Non-pigmented ciliary epithelial cell (primary cell): ENCODE measurements at places on chromosomes 3 and 15.

- no peak for DNase-seq
Observed at GRCh38 chr3:12120374-12121140, 38.2 kb downstream of the TIMP4 start.

DNA sequence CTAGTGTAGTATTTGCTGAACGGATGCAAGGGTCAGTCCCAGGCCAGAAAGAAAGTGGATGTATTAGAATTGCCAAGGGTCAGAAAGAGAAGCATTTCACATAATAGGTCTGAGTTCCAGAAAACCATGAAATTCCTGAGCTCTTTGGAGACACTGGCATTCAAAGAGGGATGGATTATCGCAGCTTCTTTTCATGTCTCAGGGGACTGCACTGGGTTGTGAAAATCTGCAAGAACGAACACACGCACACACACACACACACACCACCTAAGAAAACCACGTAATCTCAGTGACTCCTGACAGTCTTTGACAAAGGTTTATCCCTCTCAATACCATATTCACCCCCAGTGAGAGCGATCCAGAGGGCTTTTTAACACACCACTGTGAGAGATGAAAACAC, 57.9 kb downstream of the TIPARP start:
- no peak for DNase-seq

- DNase-seq = no peak
Observed at GRCh38 chr3:122533480-122533879, 18.7 kb upstream of the KPNA1 start.

- DNase-seq = no peak
Observed at GRCh38 chr3:62233065-62233464, 140.3 kb downstream of the FEZF2 start.

DNA sequence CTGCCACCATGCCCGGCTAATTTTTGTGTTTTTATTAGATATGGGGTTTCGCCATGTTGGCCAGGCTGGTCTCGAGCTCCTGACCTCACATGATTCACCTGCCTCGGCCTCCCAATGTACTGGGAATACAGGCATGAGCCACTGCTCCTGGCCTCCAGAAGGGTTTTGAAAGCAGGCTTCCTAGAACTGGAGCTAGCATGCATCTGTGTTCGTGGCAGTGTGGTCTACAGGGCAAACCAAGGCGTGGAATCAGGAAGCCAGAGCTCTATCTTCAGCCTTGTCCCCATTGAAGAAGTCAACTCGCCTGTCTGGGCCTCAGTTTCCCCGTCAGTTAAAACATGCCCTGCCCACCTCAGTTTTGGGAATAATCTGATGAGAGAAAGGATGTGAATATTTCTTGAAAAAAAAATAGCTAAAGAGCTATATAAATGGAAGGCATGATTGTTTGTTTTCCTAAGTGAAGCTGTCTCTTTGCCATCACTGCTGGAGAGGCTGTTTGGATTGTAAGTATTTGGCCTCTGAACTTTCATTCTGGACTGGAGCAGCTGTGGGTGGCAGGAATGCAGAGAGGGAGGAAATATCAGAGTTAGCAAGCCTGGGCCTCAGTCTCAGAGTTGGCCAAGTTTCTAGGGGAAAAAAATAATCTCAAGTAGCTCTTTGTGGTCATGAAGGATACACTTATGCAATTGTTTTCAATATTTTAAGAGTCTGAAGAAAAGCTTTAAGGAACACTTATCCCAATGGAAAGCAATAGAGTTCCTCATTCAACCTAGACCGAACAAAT, 36.5 kb upstream of the UACA start:
- peak; percentile 91 for DNase-seq

- DNase-seq = no peak
Observed at GRCh38 chr3:194632226-194632808, 902 bp downstream of the TMEM44 start.

- no peak for DNase-seq
Observed at GRCh38 chr3:39781632-39782031, 27.8 kb upstream of the MYRIP start.

- DNase-seq = no peak
Observed at GRCh38 chr3:188126934-188127333, 27.0 kb upstream of the LPP start.

DNA sequence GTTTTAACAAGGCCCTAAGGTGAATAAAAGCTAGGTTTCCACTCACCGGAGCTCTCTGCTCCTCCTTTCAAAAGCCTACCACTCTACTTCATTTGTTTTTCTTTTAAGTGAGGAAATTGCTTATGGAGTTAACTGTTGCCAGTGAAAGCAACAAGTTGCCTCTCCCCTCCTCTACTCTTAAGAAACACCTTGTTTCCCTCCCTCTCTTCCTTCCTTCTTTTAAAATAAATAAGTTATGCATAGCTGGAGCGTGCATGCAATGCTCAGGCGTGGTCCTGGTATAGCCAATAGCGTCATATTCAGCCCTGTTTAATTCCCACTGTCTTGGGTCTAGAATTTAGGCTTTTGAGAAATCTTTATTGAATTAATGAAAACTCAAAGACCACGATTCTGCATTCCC, 101.1 kb upstream of the IGF1R start:
- DNase-seq = no peak

DNA sequence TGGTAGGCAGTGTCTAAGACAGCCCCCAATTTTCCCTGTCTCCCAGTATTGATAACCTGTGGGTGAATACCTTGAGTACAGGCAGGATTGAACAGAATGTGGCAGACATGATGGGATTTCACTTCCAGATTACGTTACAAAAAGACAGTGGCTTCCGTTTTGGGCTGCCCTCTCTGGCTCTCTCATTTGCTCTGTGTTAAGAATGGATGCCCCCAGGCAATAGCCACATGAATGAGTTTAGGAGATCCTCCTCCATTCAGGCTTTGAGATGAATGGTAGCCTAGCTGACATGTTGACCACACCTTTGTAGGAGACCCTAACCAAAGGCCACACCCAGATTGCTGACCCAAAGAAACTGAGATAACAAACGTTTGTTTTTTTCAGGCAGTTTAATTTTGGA, 34.3 kb downstream of the UBXN7 start:
- DNase-seq = no peak

- no peak for DNase-seq
Observed at GRCh38 chr3:13713396-13713795, 164.5 kb downstream of the FBLN2 start.

DNA sequence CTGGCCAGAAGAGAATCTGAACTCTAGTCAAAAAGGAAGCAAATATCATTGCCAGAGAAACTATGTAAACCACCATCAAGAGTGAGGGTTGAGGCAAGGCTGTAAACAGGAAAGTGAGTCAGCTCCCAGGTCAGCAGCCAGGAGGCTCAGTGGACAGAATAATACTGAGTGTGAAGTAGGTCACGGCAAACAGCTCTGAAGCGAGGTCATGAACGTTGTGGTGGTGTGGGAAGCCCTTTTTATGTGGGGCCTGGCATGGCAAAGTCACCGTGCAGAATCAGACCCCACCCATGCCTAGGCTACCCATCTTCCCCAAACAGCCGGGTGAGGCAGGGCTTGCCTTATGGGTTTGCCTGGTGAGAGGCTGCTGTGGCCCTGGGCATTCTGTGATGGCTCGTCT, 43.9 kb downstream of the THBS1 start:
- peak; percentile 83 for DNase-seq

DNA sequence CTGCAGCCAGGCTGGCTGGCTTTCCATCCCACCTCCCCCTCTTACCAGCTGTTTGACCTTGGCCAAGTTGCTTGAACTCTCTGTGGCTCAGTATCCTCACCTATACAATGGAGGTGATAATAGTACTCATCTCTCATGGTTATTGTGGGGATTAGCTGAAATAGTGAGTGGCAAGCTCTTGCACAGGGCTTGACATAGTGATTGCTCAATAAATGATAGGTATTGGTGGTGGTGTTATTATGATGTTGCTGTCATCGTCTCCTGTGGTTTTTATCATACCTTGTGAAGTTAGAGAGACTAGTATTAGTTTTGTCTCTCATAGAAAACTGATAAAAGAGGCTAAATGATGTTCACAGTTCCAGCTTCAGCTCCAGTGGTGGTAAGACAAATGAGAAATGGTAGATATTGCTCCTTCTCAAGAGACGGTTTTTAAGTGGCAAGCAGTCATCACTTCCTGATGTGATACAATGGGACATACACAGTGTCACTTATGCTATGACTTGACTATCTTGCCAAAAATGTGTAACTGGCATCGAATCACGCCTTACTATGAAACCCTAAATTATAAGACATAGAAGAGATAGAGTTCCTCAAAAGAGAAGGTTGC, 12.1 kb upstream of the UBE2E1 start:
- no peak for DNase-seq

DNA sequence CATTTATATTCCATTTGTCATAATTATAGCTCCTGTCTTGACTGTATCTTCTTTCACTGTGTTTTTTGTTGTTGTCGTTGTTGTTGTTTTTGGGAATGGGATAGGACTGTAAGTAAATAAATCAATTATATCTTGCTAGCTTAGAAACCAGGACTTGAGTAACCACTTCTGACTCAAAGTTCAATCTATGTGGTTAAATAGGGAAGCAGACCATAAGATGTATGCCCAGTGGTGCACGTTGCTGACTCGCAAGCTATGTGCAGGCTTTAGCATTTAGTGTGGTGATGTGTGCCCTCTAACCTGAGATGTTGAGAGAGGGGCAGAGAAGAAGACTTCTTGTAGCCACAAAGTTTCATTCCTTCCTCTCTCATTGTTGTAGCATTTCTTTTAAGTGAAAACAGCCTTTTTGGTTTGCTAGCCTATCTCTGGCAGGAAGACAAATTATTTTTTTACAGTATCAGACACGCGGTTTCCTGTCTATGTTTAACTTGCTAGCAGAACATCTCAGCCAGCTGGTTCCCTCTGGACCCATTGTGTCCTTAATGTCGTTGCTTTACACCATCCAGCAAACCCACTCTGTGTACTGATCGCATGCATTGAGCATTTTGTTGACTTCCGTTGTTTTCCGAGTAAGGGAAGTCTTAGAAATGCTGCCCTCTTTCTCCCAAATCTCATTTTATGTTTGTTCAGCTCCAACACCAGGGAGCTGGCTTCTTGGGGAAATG, 52.1 kb downstream of the TGFBR2 start:
- no peak for DNase-seq

DNA sequence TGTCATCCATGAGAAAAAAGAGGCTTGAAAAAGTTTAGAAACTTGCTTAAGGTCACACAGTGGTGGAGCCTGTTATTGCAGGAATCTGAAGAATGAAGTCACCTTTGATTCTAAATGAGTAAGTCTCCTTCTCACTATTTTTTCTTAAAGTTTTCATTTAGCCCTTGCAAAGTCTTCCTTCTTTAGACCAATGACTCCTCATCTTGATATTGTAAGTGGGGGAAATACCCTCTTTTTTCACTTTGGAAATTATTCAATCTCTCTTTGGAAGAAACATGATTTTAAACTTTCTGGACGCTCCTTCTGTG, 787 bp upstream of the SLMAP start:
- peak; percentile 30 for DNase-seq

- DNase-seq = no peak
Observed at GRCh38 chr3:102206511-102207031, 228.2 kb upstream of the ZPLD1 start.

- no peak for DNase-seq
Observed at GRCh38 chr3:129504471-129505100, 23.9 kb upstream of the RHO start.

- DNase-seq = no peak
Observed at GRCh38 chr3:49998326-49998725, 58.4 kb downstream of the RBM6 start.

GRCh38 chr3:29971895-29972294, 634.5 kb upstream of the TGFBR2 start:
- no peak for DNase-seq

- no peak for DNase-seq
Observed at GRCh38 chr3:171358181-171358880, 101.9 kb downstream of the TNIK start.

DNA sequence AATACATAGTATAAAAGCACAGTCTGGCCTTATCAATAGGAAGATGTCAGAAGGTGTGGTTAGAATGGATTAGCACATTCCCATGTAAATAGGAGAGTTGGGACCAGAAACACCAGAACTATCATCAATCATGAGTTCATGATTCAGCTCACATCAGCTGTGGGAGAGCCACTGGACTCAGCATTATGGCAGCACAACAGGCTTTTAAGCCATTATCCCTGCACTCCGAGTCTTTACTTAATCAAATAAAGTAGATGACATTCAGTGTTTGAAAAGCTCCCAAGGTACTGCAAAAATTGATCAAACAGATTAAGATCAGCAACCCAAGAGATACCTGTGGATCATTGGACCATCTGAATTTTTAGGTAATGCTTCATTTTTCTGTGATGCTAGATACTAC, 24.7 kb downstream of the PARP14 start:
- no peak for DNase-seq

GRCh38 chr3:133479895-133480669, 80.2 kb downstream of the BFSP2 start:
- no peak for DNase-seq

GRCh38 chr3:32819551-32820348, 2.0 kb downstream of the TRIM71 start:
- no peak for DNase-seq

DNA sequence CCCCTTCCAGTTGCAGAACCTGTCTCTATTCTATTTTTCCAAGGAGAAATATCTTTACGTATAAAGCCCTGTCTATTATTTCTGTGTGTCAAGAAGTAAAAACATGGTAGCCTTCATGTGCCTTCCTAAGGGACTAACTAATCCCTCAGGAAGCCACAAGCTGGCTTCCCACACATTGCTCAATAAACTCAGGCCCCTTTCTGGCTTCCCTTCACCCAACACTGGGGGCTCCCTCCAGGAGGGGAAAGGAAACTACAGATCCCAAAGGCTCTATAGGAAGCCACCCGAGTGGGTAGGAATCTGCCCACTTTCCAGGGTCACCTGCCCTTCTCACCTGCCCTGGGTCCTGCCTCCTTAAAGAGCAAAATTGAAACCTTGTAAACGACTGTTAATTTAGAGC, 4.6 kb downstream of the TLE3 start:
- no peak for DNase-seq

- DNase-seq = no peak
Observed at GRCh38 chr3:156847752-156848448, 21.7 kb downstream of the LEKR1 start.
